ENCODE measurements at places on chromosomes 11 and 22.

GRCh38 chr11:59218893-59219292, 6.2 kb upstream of the MPEG1 start:
- no peak overlapping the region for H3K4me3 ChIP-seq
- H3K4me1 ChIP-seq = peaks cover 9% of the 10 kb centered on the region
- H3K36me3 ChIP-seq = no peaks in the 10 kb centered on the region
- no peaks in the 10 kb centered on the region for H3K27me3 ChIP-seq

GRCh38 chr11:29293825-29294224, 723.0 kb downstream of the KCNA4 start:
- DNase-seq = no peak
- H3K4me1 ChIP-seq = no peaks in the 10 kb centered on the region
- H3K36me3 ChIP-seq = no peaks in the 10 kb centered on the region
- no peaks in the 10 kb centered on the region for H3K27me3 ChIP-seq
- no peak overlapping the region for H3K27ac ChIP-seq
- no peak overlapping the region for H3K4me3 ChIP-seq

- no peaks in the 10 kb centered on the region for H3K27me3 ChIP-seq
- DNase-seq = no peak
- peaks cover 17% of the 10 kb centered on the region for H3K4me1 ChIP-seq
- H3K36me3 ChIP-seq = no peaks in the 10 kb centered on the region
These were observed 37.9 kb downstream of the DKK3 start for GRCh38 chr11:11970556-11970955.

- no peaks in the 10 kb centered on the region for H3K4me1 ChIP-seq
- no peak for DNase-seq
- H3K36me3 ChIP-seq = no peaks in the 10 kb centered on the region
- H3K4me3 ChIP-seq = no peak overlapping the region
These were observed 196.2 kb downstream of the SOX6 start for GRCh38 chr11:16160146-16160545.

DNA sequence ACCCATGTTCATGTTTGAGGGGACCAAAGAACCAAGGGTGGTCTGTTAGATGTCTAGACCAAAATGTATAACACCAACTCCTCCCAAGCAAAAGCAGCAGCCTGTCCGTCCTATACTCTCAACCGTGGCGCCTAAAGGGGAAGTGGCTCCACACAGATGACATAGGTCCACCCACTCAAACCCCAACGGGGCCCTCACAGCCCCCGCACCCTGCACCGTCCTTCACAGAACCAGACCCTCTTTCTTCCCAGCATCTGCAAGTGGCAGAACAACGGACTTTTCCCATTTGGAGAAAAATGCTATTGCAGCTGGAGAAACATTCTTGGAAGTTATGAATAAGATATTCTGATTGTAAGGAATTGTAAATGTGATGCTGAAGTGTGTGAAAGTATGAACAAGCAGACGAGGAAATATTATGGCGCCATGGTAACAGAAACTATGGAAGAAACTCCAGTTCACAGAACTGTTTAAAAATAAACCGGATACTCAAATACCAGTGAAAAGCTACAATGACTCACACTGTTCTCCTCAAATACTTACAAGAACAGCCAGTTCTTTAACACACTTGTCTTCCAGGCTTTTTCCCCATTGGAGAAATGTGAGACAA, 76.5 kb upstream of the ARFGAP3 start:
- no peaks in the 10 kb centered on the region for H3K36me3 ChIP-seq
- peaks cover 48% of the 10 kb centered on the region for H3K4me1 ChIP-seq
- H3K27me3 ChIP-seq = no peaks in the 10 kb centered on the region
- DNase-seq = no peak

DNA sequence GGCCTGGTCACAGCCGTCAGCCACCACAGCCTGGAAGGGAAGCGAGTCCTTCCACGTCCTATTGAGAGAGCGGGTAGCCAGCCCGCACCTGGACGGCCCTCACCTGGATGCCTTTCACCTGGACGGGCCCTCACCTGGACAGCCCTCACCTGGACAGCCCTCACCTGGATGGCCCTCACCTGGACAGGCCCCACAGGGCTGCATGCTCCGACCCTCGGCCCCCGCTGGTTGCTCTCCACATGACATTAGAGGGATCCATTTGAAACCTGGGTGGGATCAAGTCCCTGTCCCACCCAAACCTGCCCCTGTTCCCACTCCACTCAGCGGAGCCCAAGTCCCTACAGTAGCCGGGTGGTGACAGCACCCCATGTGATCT, 3.7 kb downstream of the C1QTNF6 start:
- no peaks in the 10 kb centered on the region for H3K36me3 ChIP-seq
- H3K4me3 ChIP-seq = no peak overlapping the region
- H3K27ac ChIP-seq = no peak overlapping the region

- peaks cover 5% of the 10 kb centered on the region for H3K36me3 ChIP-seq
- H3K27me3 ChIP-seq = no peaks in the 10 kb centered on the region
- DNase-seq = peak; percentile 35
- H3K4me3 ChIP-seq = peak overlapping the region; percentile 98
These were observed 600 bp downstream of the FCHSD2 start for GRCh38 chr11:73141309-73142127.

Measured in CD4-positive, alpha-beta T cell (primary cell).